ENCODE measurements at places on chromosomes 5 and 9.

GRCh38 chr9:95060234-95060633, 257.3 kb downstream of the FANCC start:
- DNase-seq = no peak

- no peak for DNase-seq
Observed at GRCh38 chr9:72982146-72982799, 29.4 kb upstream of the ALDH1A1 start.

GRCh38 chr5:176491101-176491502, 42.9 kb downstream of the FAF2 start:
- DNase-seq = no peak

DNA sequence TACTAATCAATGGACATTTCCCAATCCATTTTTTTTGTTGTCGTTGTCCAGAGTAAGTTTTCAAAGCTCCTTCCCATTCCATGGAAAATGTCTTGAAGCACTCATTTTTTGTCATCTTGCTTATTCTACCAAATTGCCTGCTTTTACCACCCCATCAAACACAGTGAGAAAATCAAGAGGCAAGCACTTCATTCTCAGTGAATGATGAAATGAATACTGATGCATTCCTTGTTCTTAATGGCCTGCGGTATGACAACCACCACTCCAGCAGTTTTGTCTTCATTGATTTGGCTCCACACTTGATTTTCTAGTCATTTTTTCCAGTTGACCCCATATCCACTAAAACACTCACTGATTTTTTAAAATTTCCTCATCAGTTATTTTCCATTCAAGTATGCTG, 193.5 kb upstream of the ANKH start:
- no peak for DNase-seq

DNA sequence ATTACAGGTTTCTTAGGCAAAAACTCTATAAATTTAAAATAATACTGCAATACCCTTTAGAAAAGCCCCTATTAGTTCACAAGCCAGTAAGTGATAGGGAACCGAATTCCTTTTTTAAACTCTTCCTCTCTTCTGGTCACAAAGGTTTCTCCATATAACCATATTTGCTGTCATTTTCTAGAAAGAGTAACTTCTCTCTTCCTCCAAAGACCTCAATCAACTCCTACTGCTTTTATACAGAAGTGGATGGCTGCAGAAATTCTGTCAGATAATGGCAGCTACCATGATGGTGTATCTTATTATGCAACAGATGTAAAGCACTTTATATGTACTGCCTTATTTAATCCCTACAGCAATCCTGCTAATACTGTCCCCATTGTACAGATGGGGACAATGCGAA, 6.2 kb downstream of the TUT7 start:
- DNase-seq = no peak

GRCh38 chr9:20307621-20308020, 314.7 kb downstream of the MLLT3 start:
- DNase-seq = no peak

GRCh38 chr5:172830876-172831662, 3.0 kb upstream of the ERGIC1 start:
- DNase-seq = no peak

DNA sequence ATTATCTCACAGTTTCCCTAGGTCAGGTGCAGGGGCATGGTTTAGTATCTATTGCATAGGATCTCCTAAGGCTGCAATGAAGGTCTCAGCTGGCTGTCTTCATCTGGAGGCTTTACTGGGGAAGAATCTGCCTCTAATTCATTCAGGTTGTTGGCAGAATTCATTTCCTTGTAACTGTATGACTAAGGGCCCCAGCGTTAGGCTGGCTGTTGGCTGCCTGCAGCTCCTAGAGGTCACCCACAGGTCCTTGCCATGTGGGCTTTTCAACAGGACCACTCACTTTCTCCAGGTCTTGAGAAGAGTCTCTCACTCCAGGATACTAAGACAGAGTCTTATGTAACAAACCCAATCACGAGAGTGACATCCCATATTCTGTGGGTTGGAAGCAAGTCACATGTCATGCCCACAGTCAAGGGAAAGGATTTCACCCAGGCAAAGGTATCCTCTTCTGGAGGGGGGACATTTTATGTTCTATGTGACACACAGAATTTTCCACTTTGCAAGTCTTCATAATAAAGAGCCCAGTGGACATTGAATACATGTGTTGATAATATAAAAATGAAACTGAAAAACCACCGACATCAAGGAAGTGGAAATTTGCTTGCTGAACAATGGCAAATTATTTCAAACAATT, 38.2 kb downstream of the HMHB1 start:
- no peak for DNase-seq

- DNase-seq = no peak
Observed at GRCh38 chr5:156208271-156208670, 118.7 kb upstream of the SGCD start.

DNA sequence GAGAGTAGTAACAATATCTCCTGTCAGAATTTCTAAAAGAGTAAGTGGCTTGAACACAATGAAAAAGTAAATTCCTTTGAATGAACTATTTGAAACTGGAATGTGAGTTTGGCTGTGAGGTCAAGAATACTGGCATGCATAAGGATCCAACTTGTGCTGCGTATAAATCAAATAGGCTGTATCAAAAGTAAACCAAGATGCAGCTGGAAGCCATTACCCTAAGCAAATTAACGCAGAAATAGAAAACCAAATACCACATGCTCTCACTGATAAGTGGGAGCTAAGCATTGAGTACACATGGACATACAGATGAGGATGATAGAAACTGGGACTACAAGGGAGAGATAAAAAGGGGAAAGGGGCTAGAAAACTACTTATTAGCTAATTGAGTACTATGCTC, 24.0 kb upstream of the SRFBP1 start:
- DNase-seq = no peak

DNA sequence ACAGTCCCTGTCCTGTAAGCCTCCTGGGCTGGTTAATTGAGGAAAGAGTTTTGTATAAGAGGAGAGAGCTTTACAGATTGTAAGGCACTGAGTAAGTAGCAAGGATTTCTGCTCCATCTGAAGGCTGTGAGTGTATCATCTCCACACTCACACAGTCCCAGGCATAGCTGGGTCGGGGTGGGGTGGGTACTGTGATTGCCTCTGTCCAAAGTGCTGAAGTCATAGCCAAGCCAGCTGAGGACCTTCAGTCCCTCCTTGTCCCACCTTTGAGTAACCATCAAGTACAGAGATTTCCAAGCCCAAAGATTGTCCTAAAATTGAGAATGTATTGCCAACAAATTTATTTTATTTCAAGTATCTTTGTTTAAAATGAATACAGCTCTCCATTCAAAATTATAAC, 5.5 kb upstream of the DNAJB5 start:
- no peak for DNase-seq

DNA sequence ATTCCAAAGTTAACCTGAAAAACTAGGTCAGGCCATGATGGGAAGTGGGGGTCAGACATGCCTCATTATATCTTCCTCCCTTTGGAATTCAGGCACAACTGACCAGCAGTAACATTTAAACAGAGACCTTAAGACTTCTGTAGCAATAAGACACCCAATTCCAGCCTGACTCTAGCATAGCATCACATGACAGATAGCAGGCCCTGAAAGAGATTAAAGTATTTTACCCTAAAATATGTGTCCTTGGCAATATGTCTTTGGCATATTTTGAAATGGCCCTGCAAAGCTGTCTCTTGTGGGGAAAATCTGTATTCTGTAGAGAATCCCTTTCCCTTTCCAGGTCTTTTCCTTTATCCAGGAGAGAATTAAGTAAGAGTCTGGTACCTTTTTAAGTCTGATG, 34.3 kb downstream of the S1PR3 start:
- no peak for DNase-seq

- DNase-seq = no peak
Observed at GRCh38 chr5:76683816-76684731, 31.9 kb upstream of the F2R start.

GRCh38 chr5:179296150-179296821, 49.0 kb downstream of the ADAMTS2 start:
- no peak for DNase-seq

DNA sequence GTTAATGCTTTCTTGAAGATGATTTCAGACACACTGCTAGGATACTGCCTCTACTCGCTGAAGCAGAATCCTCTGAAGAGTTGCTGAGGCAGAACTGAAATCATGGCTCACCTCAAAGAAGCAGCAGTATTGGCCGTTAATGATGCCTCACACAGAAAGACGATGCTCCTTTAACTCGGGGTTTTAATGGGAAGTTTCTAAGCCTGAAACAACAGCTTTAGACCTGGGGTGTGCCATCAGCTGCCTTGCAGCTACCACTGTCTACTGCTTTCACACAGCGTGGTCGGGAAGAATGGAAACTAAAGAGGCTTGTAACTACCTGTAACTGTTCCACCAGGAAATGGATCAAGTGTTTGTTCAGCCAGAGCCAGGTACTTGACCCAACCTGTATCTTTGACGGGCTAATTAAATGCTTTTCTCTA, at the start of gene CTXN3:
CTXN3 (plus strand) TSS at position 65 of the 422 bp plus-strand sequence. CDS start 8,440 bp downstream, outside the sequence.
- DNase-seq = no peak

DNA sequence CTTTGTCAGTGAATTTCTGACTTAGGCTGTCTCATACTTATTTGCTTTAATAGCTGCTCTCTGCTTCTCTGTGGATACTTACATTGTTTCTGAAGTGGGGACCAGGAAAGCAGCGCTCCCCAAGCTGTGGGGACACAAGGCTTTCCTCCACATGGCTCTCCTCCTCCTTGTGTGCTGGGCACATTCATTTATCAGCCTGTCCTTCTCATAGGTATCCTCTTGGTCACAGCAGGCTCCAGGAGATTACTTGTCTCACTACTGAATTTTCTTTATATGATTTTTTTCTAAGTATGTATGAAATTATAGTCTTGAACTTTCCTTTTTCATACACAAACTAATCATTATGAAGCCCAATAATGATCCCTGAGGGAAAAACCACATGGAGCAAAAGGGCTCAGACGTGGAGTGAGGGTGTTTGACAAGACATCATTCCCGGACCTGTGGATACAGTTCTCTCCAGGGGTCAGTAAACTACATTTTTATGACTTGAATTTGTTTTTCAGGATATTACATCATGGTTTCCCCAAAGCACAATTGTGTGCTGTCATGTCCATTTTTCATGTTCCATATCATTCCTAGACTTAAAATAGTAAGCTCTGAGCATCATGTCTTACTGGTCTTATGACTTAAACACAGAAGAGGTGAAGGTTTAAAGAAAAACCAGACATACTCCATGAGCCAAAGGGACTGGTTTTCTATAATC, 234.5 kb downstream of the PCSK1 start:
- DNase-seq = no peak

DNA sequence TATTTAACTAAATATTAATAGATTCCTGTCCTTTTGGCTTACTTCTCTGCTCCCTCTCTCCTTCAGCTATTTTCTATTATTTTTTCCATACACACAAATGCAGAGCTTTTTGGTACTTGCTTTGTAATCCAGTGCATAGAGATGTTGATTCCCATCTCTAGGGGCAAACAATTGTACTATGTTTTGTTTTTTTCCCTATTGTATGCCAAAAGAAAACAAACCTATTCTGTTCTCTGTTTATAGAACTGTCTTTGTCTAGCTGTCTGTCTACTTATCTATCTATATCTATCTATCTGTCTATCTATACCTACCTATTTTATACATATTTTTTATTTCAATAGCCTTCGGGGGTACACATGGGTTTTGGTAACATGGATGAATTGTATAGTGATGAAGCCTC, 121.6 kb upstream of the LIFR start:
- no peak for DNase-seq

- no peak for DNase-seq
Observed at GRCh38 chr5:109849478-109850088, 159.9 kb downstream of the MAN2A1 start.

DNA sequence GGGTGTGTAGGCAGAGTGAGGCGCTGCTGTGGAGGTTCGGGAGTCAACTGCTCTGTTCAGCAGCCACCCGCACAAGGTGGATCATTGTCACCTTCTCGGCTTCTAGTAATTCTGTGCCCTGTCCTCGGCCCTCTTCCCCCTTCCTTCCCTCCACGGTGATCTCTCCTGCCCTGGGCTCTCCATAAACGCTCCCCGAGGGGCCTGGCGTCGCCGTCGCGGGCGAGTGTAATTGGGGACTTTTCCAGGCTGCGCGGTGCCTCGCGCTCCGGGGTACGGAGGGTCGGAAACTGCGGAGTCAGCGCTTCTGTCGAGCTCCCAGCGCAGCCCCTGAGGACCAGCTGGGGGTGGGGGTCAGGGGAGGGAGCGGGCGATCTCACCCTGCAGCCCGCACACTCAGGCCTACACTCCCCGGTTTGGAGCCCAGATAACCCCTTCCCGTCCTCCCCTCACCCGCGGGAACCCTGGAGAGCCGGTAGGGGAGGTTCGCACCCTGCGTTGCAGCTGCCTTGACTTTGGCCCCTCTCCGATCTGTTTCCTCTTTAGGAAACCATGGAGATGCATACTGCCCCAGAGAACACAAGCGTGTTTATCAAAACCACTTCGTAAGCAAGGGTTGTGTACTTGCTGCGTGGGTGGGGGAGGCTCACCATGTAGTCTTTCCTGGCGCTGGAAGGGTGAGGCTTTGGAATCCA, 188.3 kb upstream of the ZNF618 start:
- DNase-seq = no peak

DNA sequence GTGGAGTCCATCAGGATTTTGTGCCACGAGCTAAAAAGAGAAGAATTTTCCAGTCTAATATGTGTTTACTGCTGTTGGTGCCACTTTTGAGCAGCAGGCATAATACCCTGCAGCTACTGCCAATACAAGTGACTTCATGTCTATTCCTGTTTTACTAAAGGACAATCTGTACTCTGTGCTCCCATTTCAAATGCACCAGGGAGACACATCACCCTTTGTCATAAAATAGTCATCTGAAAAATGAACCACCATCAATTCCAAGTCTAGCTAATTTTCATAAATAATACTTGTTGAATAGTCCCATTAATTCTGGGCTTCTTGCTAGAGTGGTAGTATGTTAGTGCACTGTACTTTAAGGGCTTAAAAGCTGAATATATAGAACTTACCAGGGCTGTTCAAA, 8.9 kb upstream of the PKD2L2 start:
- DNase-seq = no peak

DNA sequence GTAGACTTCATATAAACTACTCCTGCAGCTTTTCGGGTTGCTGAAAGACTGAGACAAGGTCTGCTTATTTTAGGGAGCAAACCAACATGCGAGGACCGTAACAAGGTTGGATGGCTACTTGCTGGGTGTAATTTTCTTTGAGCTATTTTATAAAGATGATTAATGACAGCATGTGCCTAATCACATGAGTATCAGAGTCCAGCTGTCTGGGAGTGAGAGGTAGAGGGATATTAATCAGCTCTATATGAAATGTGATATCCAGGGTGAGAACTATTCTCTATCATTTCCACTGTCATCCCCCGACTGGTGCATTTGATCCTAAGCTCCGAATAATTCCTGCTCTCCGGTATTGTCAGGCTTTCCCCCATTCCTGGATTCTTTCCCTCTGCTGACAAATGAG, 193.8 kb upstream of the HMHB1 start:
- DNase-seq = no peak

GRCh38 chr5:539469-540070, 15.3 kb upstream of the SLC9A3 start:
- DNase-seq = no peak

DNA sequence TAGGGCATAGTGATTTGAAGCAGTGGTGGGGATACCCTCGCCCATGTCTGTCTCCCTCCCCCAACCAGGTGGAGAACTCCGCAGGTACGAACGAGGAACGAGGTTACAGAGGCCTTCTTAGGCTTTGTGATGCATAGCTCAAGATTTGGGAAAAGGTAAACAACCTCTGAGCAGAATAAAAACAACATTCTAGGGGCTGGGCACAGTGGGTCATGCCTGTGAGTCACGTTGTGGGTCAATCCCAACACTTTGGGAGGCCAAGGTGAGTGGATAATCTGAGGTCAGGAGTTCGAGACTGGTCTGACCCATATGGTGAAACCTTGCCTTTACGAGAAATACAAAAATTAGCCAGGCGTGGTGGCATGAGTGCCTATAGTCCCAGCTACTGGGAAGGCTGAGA, 3.6 kb upstream of the LCP2 start:
- DNase-seq = no peak

Data from activated naive CD4-positive, alpha-beta T cell treated with Interleukin-2 at 50 U/mL for 16 hours (primary cell).